ENCODE measurements at places on chromosomes 11 and 22.
A peak's percentile ranks its signal among the peaks of the same experiment; 100 is the strongest.

GRCh38 chr11:111512296-111513239, at the start of gene BTG4:
Gene BTG4 (minus strand): TSS chr11:111512386. CDS start chr11:111498776, 13,610 bp downstream.
- H3K27ac ChIP-seq, result peak within 1 kb of the TSS; percentile 97
- H3K4me3 ChIP-seq, result peak within 1 kb of the TSS; percentile 50
- no peaks in the 10 kb centered on the region for H3K36me3 ChIP-seq
- peaks cover 16% of the 10 kb centered on the region for H3K4me1 ChIP-seq
- no peak for DNase-seq

DNA sequence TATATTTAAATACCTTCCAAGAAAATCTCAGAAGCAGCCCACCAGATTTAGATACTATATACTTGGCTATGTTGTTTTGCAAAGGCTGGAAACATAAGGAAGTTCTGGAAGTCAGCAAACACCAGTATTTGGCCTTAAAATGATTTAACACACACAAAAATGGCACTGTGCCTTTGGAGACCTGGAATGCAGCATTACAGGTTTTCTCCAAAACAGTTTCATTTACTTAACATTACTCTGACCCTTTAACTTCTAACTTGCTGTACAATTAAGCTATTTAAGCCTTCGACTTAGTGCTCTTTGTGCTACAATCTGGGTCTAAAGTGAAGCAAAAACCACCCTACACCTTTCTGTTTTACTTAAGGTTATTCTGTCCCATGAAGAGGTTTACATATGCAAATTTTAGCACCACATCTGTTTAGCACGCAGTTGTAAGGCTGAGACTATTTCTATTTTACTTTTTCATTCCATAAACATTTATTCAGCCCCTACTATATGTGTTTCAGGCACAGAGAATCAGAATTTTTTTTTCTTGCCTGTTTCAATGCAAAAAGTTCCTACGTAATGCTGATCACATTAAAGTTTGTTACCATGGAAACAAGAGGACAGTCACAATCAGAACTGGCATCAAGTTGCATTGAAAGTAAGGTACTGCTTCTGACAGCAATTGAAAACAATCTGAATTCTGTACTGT, 70.3 kb downstream of the MAML2 start:
- peaks cover 12% of the 10 kb centered on the region for H3K4me1 ChIP-seq
- no peak overlapping the region for H3K4me3 ChIP-seq
- peaks cover 21% of the 10 kb centered on the region for H3K36me3 ChIP-seq
- no peaks in the 10 kb centered on the region for H3K27me3 ChIP-seq

- no peak for DNase-seq
- H3K4me1 ChIP-seq, result peaks cover 5% of the 10 kb centered on the region
- peaks cover 45% of the 10 kb centered on the region for H3K36me3 ChIP-seq
- H3K27ac ChIP-seq, result no peak overlapping the region
Observed at GRCh38 chr11:74070723-74071492, 62.0 kb upstream of the UCP3 start.

GRCh38 chr11:84413549-84413948, 1127.4 kb upstream of the CCDC90B start:
- no peaks in the 10 kb centered on the region for H3K4me1 ChIP-seq
- no peak overlapping the region for H3K27ac ChIP-seq

GRCh38 chr11:40445391-40445790, 1014.1 kb downstream of the LRRC4C start:
- H3K27ac ChIP-seq, result no peak overlapping the region
- H3K36me3 ChIP-seq, result no peaks in the 10 kb centered on the region
- no peak overlapping the region for H3K4me3 ChIP-seq
- peak; percentile 27 for DNase-seq
- no peaks in the 10 kb centered on the region for H3K27me3 ChIP-seq

DNA sequence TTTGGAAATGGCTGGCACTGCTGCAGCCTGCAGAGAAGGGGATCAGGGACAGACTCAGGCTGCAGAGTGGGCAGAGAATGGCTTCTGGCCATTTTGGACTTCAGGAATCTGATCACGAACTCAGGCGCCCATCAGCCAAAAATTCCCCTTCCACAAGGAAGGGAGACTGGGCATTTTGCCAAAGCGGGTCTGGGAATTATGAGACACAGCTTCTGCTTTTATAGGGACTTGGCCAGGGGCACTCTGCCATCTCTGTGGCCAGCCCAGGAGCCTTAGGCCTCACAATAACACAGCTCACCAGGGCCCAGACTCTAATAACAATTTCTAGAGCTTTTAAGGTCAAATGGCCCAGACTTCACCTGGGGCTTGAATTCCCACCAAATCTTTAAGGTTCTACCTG, 74.7 kb downstream of the CHST1 start:
- peak; percentile 60 for DNase-seq
- no peaks in the 10 kb centered on the region for H3K4me1 ChIP-seq
- H3K27me3 ChIP-seq, result peaks cover 47% of the 10 kb centered on the region
- H3K36me3 ChIP-seq, result no peaks in the 10 kb centered on the region
- H3K27ac ChIP-seq, result no peak overlapping the region

DNA sequence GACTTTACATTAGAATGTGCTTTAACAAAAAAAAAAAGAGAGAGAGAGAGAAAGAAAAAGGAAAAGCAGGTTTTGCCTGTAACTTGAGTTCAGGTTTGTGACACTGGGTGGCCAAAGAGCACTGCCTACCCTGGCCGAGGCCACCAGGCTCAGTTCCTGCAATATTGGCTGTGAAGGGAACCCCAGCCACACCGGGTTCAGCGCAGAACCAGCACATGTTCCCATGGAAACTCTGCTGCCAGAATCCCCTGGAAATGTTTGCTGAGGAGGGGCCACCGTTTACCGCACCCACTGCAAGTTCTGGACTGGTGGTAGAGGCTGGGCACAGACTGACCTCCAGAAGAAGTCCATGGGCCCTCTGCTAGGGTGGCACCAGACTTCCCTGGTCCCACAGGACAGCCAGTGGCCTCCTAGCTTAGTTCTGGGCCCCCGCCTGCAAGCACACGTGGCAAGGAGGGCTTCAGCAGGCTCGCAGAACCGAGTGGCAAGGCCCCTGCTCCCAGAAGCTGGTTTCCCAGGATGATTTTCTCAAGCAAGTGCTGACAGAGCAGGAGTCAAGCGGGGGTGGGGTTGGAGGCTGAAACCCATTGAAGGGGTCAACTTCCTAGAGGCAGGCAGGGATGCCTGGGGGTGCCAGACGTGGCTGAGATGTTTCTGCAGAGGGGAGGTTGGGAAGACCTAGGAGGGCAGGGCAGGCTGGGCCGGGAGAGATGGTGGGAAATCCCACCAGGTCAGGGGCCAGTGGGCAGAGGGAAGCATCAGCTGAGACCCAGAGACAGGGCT, 51.2 kb downstream of the NFAM1 start:
- no peak overlapping the region for H3K27ac ChIP-seq
- H3K4me1 ChIP-seq, result peaks cover 6% of the 10 kb centered on the region
- no peak for DNase-seq
- no peaks in the 10 kb centered on the region for H3K27me3 ChIP-seq
- no peak overlapping the region for H3K4me3 ChIP-seq
- no peaks in the 10 kb centered on the region for H3K36me3 ChIP-seq

GRCh38 chr22:45994491-45995404, 17.8 kb upstream of the WNT7B start:
- DNase-seq, result peak; percentile 78
- no peaks in the 10 kb centered on the region for H3K4me1 ChIP-seq
- H3K36me3 ChIP-seq, result peaks cover 7% of the 10 kb centered on the region
- no peak overlapping the region for H3K27ac ChIP-seq
- H3K4me3 ChIP-seq, result no peak overlapping the region

GRCh38 chr11:16392616-16393015, 36.3 kb upstream of the SOX6 start:
- H3K27me3 ChIP-seq, result no peaks in the 10 kb centered on the region
- no peak overlapping the region for H3K27ac ChIP-seq
- H3K4me3 ChIP-seq, result no peak overlapping the region
- no peak for DNase-seq

GRCh38 chr11:105230586-105230985, 91.0 kb upstream of the CARD18 start:
- H3K4me1 ChIP-seq, result peaks cover 29% of the 10 kb centered on the region
- H3K4me3 ChIP-seq, result no peak overlapping the region
- no peak overlapping the region for H3K27ac ChIP-seq
- no peaks in the 10 kb centered on the region for H3K27me3 ChIP-seq
- peak; percentile 42 for DNase-seq
- no peaks in the 10 kb centered on the region for H3K36me3 ChIP-seq

DNA sequence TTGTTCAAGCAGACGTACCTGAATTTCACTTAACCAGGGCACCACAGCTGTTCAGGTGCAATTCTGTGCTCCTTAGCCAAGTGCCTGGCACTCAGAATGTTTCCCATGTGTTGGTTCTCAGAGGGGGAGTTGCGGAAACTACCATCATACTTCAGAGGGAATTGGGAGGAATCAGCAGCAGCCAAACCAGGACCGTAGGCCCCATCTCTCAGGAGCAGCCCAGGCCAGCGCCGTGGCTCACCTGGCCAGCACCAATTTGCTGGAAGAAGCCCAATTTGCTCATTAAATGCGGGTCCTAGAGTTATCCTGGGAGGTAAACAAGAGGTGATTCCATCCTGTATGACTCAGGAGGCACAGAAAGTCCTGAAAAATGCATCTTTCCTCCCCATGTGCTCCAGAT, 435.4 kb downstream of the BRD1 start:
- no peak overlapping the region for H3K27ac ChIP-seq
- no peaks in the 10 kb centered on the region for H3K36me3 ChIP-seq
- H3K27me3 ChIP-seq, result no peaks in the 10 kb centered on the region

DNA sequence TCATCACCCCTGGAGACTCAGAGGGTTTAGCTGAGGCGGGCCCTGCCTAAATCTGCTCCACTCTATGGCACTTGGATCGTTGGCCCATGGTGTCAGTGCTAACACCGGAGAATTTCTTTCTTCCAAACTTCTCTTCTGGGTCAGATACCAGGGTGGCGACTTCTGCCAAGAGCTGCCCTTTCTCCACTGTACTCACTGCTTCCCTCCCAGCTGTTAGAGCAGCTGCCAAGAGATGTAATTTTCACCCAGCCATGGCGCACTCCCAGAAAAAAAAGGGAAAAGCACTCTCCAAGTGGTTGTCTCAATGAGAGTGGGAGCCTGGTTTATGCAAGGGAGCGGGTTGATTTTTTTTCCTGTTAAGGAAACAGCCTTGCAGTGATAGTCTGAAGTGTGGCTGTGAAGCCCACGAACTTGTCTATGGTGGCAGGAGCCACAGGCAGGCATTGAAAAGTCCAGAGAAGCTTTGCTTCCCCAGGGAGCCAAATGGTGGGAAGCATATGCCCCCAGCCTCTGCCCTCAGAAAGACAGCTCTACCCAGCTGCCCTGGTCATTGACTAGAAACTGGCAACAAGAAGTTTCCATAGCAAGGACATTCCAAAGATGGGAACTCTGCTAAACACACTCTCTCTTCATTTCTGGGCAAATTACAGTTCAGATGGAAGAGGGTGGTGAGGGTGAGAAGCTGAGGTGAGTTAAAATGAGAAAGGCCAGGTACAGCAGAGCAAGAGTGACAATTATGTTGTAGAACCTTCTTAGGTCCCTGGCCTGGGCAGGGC, 10.7 kb downstream of the PCSK7 start:
- peaks cover 14% of the 10 kb centered on the region for H3K4me1 ChIP-seq

- H3K36me3 ChIP-seq, result no peaks in the 10 kb centered on the region
- H3K4me3 ChIP-seq, result no peak overlapping the region
- H3K27me3 ChIP-seq, result peaks cover 61% of the 10 kb centered on the region
Observed at GRCh38 chr11:45459491-45459890, 173.3 kb upstream of the SYT13 start.

DNA sequence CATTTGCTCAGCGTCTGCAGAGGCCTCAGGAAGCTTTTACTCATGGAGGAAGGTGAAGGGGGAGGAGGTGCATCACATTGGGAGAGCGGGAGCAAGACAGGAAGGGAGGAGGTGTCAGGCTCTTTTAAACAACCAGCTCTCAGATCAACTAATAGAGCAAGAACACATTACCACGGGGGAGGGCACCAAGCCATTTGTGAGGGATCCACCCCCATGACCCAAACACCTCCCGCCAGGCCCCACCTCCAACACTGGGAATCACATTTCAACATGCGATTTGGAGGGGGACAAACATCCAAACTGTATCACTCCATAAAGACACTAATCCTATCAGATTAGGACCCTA, 18.9 kb upstream of the THY1 start:
- peaks cover 6% of the 10 kb centered on the region for H3K36me3 ChIP-seq
- no peaks in the 10 kb centered on the region for H3K4me1 ChIP-seq
- no peak overlapping the region for H3K27ac ChIP-seq
- H3K4me3 ChIP-seq, result no peak overlapping the region
- DNase-seq, result no peak

DNA sequence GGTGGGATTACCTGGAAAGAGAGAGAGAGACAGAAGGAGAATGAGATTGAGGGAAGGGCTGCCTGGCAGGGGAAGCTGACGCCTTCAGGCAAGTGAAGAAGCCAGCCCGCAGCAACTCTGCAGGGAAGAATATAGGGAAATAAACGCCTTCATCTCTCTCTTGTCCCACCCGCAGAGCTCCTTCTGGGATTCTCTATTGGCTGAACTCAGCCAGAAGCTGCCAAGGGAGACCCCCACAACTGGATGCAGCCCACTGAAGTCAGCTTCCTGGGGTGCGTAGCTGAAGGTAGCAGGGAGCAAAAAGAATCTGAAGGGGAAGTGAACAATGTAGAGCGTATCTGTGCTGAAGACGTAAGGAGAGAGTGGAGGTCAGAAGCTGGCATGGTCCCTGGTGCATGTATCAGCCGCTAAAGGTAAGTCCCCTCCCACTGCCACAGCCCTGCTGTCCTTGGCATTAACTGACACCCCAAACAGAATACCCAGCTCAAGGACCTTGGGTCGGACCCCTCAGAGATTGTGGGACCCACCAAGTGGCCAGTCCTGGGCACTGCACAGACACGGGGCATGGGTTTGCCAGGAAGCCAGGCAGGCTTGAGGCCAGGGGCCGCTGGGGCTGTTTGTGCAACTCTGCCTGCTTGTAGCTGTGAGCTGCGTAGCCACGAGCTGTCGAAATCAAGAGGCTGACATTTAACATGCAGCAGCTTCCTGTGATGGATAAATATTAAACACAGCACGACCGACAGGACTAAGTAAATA, 469.9 kb downstream of the MN1 start:
- H3K27me3 ChIP-seq, result peaks cover 25% of the 10 kb centered on the region
- no peaks in the 10 kb centered on the region for H3K36me3 ChIP-seq
- H3K4me1 ChIP-seq, result peaks cover 5% of the 10 kb centered on the region

DNA sequence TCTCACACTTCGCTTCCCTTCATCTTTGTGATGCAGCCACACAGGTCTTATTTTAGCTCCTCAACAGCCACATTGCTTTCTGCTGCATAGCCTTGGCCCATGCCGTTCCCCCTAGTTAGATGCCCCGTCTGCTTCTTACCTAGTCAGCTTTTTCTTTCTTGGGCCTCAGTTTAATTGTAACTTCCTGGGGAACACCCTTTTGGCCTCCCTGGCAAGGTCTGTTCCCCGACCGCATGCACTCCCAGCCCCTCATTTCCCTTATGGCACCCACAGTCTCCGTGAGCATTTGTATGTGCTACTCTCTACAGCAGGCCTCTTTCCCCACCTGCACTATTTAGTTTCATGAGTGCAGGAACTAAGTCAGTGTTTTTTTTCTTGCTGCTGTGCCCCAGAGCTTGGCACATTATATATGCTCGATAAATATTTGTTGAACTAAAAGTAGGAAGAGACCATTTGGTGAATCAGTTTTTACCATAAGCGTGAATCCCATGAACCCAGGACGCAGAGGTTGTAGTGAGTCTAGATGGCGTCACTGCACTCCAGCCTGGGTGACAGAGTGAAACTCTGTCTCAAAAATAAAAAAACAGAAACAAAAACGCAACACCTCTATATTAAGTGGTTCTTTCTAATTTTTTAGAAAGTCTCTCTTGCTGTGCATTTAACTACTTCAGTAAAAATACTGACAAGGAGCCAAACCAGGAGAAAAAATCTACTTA, 38.5 kb downstream of the TNRC6B start:
- H3K4me1 ChIP-seq, result peaks cover 39% of the 10 kb centered on the region
- no peaks in the 10 kb centered on the region for H3K27me3 ChIP-seq
- no peak overlapping the region for H3K4me3 ChIP-seq
- peak overlapping the region; percentile 87 for H3K27ac ChIP-seq
- H3K36me3 ChIP-seq, result no peaks in the 10 kb centered on the region
